ENCODE measurements at places on chromosomes 1 and 21.

GRCh38 chr1:217526636-217527035 lies 104.3 kb downstream of the GPATCH2 start:
- no peak for DNase-seq

GRCh38 chr1:63731117-63732043 lies 42.4 kb upstream of the ROR1 start:
- no peak for DNase-seq

- DNase-seq: no peak
Observed at GRCh38 chr1:201713086-201713810, 115.7 kb upstream of the IPO9 start.

- no peak for DNase-seq
Observed at GRCh38 chr1:44619261-44619900, 54.9 kb downstream of the TMEM53 start.

DNA sequence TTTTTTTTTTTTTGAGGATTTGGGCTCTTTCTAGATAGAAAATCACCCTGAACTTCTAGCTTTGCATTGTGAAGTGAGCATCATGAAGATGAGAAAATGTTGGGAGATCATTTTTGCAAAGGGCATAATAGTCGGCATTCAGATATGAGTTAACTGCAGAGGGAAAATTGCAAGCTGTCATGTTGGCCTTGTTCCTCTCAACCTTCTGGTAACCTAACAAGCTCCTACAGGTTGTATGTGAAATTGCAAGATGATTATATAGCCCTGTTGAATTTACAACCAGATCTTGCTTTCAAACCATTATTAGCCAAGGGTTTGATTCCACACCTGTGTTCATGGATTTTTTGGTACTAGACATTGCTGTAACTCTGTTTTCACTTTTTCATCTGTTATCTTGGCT lies 2.2 kb downstream of the ELOA start:
- peak; percentile 11 for DNase-seq

GRCh38 chr21:46154155-46154954 lies 1.0 kb downstream of the FTCD start:
- no peak for DNase-seq

GRCh38 chr1:22104094-22104493 lies 38.8 kb downstream of the WNT4 start:
- DNase-seq: no peak

- no peak for DNase-seq
Observed at GRCh38 chr1:58746757-58747156, 37.1 kb downstream of the JUN start.

DNA sequence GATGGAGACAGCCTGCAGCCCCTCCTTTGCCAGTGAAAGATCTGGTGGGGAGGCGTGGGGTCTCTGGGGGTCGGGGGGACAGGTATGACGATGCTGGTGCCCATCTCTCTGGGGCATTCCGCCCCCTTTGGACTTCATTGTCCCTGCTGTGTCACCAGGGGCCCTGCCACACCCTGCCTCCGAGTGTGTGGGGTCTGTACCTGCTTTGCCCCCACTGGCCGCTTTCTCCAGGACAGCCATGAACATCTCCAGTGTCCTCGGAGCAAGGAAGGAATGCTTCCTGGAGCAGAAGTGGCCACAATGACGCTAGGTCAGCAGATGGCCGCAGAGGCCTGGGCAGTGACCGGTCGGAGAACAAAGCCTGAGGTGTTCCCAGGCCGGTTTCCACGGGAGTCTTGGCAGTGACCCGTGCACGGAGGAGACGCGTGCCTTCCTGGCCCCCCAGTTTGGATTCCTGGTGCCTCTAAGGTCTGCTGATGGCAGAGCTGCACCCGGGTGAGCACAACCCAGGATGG lies 18.6 kb upstream of the TRAPPC10 start:
- DNase-seq: no peak

DNA sequence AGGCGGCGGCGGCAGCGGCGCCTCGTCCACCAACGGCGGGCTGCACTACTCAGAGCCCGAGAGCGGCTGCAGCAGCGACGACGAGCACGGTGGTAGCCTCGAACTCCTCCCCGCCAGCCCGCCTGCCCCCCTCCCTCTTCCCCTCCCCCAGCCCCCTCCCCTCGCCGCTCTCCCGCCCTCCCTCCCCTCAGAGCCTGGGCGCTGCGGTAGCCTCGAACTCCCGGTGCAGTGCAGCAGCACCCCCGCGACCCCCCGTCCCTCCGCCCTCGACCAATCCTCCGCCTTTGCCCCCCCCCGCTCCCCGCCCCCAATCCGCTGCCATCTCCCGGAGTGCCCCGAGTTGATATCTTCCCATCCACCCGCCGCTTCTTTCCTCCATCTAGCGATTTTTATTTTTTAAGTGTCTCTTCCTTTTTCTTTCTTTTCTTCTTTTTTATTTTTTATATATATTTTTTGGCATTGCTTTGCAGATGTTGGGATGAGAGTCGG lies 516 bp downstream of the RCOR3 start:
- DNase-seq: peak; percentile 79

GRCh38 chr1:236952246-236953003 lies 51.8 kb downstream of the MT1HL1 start:
- no peak for DNase-seq

DNA sequence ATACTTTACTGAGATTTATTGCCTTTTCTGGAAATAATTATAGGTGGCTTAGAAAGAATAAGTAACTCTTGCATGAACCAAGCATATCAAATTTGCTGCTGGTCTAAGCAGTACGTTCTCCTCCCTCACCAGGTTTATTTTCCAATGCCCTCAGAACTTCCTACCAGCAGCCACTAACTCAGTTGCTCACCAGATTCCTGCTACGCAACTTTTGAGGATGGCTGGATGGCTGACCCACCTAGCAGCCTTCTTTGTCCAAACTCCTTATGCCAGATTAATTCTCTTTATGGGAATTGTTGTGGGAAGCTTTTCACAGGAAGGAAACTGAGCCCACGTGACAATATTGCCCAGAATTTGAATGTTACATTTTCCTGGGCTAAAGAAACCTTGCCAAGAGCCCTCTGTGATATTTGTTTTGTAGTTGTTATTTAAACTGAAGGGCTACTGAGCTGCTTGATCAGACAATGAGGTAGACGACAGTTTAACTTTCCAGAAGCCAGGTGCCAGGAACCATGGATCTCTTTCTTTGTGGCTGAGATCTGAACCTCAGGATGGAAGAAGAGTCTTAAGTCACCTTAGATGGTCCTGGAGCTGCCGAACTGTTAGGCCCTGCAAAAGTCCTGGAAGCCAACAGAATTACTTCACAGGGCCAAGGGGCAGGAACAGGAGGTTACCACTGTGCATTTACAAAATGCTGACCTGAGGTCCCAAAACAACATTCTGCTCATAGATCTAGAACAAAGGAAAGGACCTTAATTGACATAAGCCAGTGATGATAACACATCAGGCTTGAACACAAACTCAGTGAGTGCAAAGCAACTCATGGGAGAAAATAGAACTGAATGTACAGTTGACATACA lies 85.5 kb upstream of the ATP1A1 start:
- no peak for DNase-seq

GRCh38 chr1:85325920-85326319 lies 49.5 kb upstream of the BCL10 start:
- DNase-seq: no peak

DNA sequence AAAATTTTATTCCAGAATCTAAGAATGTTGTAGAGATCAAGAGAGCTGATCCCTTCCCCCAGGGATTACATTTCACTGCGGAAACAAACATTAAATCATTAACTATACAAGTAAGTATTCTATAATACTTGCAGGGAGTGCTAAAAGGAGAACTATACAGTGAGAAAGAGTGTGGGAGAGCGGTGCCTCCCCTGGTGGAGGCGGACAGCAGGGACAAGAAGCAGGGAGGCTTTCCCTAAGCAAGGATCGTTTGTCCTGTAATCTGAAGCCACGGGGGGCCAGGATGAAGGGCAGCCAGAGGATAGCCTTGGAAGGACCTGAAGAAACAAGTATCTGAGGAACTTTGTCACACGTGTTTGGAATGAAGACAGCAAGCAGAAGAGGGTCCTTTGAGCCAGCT lies 40.1 kb downstream of the SLC9C2 start:
- no peak for DNase-seq

DNA sequence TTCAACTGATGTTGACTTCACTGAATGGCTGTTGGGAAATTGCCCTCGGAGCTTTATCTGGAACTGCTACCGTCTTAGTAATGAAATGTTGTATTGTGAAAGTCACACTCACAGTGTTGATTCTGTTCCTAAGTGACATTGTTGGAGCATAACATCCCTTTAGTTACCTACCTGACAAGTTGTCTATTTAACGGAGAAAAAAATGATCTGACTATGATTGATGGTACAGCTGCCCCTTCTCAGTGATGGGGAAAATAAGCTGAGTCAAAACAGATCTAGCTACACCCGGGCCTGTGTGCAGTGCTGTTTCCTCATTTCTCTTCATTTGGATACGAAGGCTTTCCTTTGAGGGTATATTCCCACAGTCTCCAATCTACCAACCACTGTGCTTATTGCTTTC lies 472.3 kb upstream of the BRINP3 start:
- no peak for DNase-seq

GRCh38 chr1:55000110-55001085 lies 1.7 kb downstream of the BSND start:
- DNase-seq: no peak

DNA sequence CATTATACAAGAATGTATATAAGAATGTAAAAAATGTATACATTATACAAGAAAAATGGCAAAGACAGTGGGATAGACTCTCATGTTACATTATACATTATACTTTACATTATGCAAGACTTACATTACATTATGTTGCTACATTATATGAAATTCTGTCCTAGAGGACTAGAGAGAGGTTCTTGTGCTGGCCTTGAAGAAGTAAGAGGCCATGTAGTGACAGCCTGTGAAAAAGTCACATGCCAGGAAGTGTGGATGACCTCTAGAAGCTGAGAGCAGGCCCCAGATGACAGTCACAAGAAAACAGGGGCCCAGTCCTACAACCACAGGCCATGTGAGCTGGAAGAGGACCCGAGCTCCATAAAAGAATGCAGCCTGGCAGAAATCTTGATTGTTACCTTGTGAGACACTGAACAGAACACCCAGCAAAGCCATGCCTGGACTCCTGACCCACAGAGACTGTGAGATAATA lies 30.5 kb upstream of the AHCYL1 start:
- no peak for DNase-seq

GRCh38 chr1:14511166-14511680 lies 87.3 kb upstream of the KAZN start:
- no peak for DNase-seq

DNA sequence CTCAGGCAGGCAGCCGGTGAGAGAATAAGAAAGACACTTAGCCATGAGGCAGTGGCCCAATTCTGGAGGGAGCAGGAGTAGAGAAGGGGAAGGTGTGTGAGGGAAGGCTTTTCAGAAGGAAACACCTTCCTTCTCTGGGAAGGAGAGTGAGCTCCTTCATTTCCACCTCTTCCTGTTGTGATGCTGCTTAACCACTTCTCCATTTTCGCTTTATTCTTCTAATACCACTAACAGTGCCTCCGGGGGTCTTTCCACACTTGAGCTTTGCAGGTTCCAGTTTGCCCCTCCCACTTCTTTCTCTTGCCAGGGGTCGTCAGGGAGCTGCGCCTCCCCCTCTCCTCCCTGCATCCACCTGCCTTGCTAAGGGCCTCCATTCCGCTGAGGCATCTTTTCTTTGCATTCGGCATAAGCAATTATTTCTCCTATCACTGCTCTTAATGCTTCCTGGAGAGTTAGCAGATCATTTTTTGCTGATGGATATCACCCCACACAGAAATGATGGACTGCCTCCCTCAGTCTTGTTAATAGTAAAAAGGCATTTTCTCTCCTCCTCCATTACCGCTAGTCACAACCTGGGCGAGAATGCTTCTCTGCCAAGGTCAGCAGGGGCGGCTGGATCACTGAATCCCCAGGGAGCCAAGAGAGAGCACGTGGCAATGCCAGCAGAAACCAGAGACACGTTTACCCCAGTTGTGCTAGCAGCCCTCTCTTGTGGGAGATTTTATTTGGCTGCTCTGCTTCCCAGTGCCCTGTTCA lies 74.8 kb downstream of the ELAVL4 start:
- DNase-seq: no peak

GRCh38 chr1:44249543-44249942 lies 36.3 kb downstream of the DMAP1 start:
- DNase-seq: no peak

- DNase-seq: no peak
Observed at GRCh38 chr1:231274119-231274825, 33.3 kb downstream of the GNPAT start.

DNA sequence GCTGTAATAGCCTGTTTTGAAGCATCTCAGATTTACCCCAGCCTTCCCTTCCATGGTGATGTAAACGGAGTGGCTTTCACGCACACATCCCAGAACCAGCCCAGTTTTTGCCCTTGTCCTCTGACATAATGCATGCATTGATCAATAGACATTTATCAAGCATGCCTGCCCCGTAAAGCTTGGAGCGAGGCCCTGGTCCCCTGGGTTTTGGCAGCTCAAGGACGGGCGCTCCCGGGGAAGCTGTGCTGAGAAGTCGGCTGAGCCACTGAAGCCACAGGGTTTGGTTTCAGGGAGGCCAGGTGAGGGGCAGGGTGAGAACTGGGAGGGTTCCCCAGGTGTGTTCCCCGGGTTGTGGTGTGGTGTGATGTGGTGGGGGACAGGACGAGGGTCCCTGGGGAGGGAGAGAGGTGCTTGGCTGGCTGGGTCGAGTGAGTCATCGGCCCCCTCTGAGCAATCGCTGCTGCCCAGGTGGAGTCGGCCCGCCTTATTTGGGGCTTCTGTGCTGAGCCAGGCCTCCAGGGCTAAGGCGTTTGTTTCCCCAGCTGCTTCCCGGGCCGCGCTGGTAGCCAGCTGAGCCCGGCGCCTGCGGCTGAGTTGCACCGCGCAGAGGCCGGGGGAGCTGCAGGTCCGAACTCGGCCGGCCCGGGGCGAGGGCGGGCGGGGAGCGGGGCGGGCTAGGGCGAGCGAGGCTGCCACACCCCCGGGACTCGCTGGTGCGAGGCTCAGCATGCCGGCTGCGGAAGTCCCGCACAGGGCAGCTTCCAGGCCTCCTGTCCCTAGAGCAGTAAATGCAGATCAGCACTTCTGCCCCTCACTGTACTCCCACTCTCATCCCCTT lies 23.6 kb downstream of the ATP2B4 start:
- DNase-seq: peak; percentile 46

- no peak for DNase-seq
Observed at GRCh38 chr1:9269078-9269501, 23.6 kb upstream of the SPSB1 start.

DNA sequence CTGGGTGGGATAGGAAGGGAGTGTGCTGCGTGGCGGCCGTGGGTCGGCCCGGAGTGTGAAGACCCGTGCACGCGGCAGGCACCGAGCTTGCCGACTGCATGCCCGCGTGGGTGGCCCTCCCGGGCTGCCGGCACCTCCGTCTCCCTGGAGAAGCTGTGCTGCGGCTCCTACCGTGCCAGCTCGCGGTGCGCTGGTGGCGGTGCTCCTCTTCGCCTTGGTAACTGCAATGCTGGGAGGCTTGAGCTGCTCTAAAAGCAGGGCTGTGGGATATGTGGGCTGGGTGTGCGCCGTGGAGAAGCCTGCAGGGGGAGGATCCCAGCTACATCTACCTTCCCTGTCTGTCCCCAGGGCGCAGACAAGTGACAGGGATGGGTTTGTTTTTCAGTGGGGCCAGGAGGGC lies 2.4 kb downstream of the GABRD start:
- DNase-seq: no peak
